Tongue (tissue), 3 donors: ENCODE measurements at places on chromosomes 4 and X.

DNA sequence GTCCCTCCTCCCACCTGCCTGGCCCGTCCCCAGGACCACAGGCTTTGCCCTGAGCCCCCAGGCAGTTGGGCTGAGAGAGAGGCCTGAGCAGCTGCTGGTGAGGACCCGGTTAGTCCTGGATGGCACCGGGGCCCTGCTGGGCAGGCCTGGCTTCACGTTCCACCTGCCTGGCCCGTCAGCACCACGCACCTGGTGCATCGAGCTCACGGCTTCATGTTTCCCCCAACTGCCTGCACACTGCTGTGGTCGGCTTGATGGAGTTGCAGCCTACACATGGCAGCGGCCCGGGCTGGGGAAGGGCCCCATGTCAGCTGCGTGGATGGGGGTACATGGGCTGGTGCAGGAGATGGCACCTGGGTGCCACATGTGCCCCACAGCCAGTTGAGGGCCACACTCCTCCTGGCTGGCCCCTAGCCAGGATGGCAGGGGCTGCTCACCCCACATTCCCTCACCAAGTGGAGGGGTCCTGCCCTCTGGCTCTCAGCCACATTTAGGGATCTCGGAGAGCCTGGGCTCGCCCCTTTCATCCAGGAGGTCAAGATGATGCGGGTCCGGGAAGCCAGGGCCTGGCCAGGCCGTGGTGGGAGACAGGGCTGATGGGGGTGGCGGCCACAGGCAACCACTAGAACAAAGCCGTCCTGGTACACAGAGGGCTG is 28.5 kb downstream of the NKX1-1 start:
- DNase-seq: no peak

- no peak for DNase-seq
Measured at GRCh38 chrX:124033821-124034220, 72.3 kb downstream of the STAG2 start.

DNA sequence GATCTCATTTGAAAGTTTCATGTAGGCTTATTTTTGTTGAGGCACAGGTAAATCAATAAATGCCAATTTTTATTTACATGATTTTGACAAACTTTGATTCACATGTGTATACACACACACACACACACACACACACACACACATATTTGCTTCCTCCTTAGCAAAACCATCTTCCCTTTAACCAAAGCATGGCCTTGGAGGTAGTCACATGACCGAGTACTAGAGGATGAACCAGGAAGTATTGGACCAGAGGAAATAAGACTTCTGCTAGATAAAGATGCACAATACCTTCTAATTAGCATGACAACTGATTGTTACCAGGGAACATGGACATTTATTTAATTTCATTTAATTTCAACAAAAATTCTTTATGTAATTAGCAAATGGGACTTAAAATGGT is 23.4 kb upstream of the CFAP299 start:
- no peak for DNase-seq

GRCh38 chr4:71206763-71207162 is 132.1 kb upstream of the SLC4A4 start:
- no peak for DNase-seq

DNA sequence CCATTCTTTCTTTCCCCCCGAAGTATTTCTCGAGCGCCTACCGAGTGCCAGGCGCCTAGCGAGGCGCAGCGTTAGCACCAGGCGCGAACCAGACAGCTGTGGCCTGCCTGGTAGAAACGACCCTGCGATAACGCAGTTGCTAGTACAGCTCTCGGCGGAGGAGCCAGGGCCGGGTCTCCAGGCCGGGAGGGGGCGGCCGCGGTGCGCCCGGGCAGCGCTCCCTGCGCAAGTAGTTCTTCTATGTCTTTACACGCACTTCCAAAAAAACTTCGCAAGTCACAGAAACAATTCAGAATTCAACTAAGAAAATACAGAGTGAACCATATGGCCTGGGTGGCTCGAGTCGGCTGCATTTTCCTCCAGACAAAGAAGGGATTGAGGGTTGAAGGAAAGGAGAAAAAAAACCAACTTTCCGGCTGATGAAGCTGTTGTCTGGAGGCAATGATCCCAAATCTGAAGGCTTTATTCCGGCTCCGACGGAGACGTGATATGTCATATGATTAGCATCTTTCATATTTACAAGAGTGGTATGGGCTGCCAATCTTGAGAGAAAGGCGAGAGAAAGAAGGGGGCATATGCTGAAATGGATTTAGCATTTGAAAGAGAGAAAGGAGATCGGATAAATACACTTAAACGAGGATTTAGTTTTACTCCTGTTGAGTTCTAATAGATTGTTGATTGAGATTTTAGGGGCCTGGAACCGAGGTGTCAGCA is 7.2 kb upstream of the NEUROG2 start:
- peak; percentile 73 for DNase-seq

DNA sequence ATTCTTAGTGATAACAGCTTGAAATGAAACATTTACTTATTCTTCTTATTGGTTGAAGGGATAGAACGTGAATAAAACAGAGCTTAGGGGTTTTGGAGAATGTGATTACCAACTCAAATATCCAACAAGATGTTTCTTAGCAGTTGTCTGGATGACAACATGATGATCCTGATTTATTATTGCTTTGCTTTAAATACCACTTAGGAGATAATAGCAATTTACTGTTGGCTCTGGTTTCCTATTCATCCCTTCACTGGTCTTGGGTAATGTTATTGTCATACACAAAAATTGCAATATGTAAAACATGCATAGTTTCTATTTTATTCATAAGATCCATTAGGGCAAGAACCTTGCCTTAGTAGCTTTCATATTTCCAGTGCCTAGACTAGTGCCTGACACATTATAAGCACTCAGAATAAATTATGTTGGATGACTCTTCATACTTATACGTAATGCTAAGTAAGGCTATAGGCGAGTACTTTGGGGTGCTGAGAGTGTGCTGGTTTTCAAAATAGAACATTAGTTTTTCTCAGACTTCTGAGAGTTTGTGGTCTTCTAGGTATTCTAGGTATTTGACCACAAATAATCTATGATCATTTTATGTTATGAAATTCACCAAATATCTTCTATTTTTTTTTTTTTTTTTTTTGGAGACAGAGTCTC is 58.6 kb upstream of the PGRMC2 start:
- DNase-seq: no peak

GRCh38 chr4:15262396-15262795 is 165.4 kb upstream of the C1QTNF7 start:
- no peak for DNase-seq

DNA sequence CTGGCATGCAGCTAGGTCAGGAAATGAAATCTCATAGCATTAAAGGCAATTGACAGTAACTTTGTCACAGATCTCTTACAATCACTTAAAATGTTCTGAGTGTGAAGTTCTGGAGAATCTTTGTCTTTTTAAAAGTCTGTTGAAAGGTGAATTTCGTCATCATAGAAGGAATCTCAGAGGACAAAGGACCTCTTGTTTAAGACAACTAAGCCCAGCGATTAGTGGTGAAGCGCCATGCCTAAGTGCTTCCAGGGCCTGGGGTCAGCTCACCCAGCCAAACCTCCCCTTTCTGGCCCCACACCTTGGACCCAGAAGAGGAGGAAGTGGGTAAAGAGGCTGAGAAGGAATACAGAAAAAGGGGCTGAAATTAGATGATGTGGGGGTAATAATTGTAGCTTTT is 8.5 kb downstream of the FRMD7 start:
- DNase-seq: no peak

DNA sequence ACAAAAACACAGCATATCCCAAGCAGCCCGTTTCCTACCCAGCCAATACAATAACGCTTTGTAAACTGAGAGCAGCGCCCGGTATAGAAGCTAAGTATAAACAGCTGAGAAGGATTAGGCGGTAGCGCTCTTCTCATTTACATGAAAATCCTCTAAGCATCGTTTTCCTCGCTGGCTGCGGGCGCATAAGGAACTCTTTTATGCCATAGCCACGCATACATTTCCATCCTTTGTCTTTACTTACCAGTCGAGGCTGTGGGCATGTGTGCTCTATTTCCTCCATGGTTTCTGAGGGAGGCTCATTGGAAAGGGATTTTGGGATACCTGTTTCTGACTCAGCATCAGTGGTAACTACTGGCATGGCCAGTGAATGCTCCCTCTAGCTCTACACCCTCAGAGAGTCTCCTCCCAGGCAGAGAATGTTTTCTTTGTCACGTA is 383 bp downstream of the PCYT1B start:
- peak; percentile 77 for DNase-seq

DNA sequence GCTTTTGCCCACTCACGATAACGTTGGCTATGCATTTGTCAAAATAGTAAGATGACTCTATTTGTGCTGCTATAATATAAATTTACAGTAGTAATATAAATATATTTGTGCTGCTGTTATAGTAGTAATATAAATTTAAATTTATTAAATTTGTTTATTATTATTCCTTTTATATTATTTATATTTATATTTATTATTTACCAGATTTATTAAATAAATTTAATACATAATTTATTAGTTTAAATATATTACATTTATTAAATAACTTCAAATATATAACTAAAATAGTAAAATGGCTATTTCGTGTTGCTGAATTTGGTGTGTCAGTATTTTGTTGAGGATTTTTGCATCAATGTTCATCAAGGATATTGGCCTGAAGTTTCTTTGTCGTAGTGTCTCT is 246.5 kb upstream of the FGF16 start:
- no peak for DNase-seq

DNA sequence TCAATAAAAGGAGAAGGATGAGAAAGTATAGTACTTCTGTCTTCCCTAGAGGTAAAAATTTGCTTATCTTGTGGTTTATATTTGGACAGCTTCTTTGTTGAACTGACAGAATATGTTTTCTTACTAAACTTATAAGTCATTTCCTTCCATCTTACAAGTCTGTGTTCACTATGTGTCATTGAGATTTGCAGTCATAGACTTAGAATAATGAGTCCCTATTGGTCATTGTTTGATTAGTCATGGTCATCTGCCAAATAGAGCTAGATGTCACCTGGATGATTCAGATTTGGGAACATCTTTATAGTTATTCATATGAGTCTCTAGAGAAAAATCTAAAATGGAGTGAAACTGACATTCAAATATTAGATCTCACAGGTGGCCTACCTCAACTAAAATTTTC is 51.5 kb downstream of the SPATA18 start:
- no peak for DNase-seq

DNA sequence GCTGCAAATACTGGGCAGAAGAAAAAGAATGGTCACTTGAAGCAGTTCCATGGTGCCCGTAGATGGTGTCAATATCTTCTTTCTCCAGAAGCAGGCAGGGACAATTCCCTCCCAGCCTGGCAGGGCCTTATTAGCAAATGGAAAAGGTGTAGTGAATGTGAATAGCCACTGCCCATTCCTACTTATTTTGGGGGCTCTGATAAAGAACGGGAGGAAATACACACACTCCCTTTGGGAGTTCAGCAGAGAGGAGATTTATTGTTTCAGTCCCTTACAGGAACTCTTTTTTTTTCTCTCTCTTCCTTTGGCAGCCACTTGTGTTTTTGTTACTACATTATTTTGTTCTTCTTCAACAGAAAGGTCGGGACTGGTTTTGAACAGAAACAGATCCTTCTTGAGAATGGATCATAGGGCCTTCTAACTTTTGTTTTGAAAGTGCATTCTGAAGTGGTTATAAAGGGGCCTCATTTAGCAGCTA is at the start of gene EMCN:
Gene EMCN (minus strand): TSS at position 159 of the 478 bp plus-strand sequence. CDS start 108 bp downstream, at position 51.
- peak; percentile 18 for DNase-seq

DNA sequence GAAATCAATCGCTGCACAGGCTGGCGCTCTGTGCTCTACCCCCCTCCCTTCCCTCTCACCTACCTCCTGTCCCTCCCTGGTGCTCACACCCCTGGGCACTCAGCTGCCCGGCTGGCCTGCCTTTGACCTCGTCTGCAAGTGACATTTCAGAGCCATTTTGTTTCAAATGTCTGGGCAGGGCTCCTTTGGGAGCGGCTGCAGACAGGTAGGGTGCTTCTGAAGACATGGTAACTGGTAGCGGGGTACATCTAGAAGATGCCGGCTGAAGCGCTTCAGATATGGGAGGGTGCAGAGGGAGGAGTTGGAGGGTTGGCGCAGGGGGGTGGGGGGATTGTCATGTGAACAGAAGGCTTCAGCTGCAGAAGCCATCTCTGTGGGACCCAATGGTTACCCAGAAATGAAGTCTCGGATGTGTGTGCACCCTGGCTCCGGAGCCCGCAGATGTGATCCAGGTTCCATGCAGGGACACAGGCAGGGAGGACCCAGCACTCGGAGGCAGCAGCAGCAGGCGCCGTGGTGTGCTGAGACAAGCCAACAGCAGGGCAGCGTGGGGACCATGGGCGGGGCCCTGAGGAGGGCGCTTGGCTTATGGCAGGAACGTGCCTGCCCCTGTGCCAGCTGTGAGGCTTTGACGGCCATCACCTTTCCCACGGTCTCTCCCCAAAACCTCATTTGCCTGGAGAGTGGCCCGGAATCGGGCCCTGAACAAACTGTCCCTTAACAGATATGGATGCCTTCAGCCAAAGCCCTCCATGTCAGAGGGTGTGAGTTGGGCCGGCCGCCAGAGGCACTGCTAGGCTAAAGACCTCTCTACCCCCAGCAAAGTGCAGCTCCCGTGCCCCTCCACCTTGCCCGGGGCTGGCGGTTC is 7.6 kb upstream of the DUSP9 start:
- peak; percentile 7 for DNase-seq

DNA sequence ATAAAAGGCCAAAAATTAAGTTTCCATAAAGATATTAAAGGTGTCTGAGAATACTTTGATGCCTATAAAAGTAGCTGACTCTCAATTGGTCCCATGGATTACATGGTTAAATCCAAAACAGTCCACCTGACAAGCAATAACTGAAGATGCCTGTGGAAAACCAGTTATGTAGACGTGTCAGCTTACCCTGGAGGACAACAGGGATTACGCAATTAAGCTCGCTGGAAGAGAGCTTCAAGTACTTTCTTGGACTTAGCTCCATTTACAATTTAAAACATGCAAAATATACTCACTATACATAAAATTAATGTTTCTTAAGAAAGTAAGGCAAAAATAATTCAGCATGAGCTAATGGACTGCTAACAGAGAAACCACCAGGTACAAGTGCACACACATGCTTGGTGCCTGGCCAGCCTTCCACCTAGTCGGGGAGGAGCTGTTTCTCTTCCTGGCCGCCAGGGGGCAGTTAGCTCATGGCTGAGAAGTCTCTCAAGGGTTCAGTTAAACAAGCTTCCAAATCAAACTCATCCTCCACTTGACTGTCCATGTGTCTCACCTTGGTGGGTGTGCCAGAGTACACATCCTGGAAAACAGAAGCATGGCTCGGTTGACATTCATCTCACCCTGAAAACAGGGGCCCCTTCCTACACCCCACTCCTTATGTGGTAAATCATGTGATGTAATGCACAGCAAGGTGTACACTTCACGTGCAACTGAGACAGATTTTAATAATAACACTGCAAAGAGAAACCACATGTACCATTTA is 9.2 kb upstream of the FAM53A start:
- peak; percentile 89 for DNase-seq
